ENCODE measurements at places on chromosomes 1 and 21.

GRCh38 chr1:77876884-77877283, 11.5 kb upstream of the NEXN start:
- DNase-seq, result no peak

- no peak for DNase-seq
Measured at GRCh38 chr1:216884614-216885229, 161.5 kb upstream of the ESRRG start.

DNA sequence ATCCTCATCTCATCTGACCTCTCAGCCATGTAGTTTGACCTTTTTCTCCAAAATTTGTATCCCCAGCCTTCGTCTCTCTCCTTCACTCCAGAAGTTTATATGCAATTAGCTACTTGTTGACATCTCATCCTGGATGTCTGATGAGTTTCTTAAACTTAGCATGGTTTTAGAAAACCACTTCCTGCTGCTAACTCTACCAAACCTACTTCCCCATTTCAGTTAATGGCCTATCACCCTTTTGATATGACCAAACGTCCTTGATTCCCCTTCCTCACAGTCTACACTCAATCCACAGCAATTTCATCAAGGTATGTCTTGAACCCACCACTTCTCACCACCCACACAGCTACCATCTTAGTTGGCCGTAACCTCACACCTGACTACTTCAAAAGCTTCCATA, 121.9 kb downstream of the LRRC40 start:
- no peak for DNase-seq

DNA sequence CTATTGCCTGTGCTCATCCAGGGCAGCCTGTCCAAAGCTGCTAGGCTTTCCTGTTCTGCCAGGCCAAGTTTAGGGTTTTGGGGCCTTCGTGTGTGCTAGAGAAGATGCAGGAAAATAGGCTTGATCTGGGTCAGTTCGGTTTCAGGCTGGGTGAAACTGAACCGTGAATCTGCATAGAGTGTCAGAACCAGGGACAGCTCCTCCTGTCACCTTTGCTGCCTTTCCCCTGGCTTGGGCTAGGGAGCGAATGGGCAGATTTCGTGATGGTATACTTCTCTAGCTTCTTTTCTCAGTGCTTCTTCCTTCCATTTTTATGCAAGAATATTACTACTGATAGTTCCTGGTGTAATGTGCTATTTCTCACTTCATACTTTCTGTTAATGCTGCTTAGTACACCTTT, 6.0 kb upstream of the AGO1 start:
- no peak for DNase-seq

- DNase-seq, result no peak
Measured at GRCh38 chr1:162587347-162587746, 25.8 kb downstream of the UAP1 start.

Measured in glutamatergic neuron (in vitro differentiated cells).